ENCODE measurements at places on chromosomes 5 and 9. TPM values are rescaled to one million over a fixed set of nuclear protein-coding genes. Genes with fewer than 3 reads are reported as not detected.

NPR3 gene
- 0.40 TPM for total RNA-seq

SLC6A19 gene
- total RNA-seq, result not detected

ANKRD18B gene
- total RNA-seq, result 7.8 TPM

RLN2 gene
- total RNA-seq, result not detected

SPATA31A3 gene
- total RNA-seq, result 0.05 TPM
